ENCODE measurements at places on chromosomes 7 and 10. TPM values are rescaled to one million over a fixed set of nuclear protein-coding genes. Genes with fewer than 3 reads are reported as not detected.

Gene LOXL4
- 8.8 TPM for total RNA-seq

Gene RNF32
- not detected for total RNA-seq

Gene SEPTIN7
- 129 TPM for total RNA-seq

DNA sequence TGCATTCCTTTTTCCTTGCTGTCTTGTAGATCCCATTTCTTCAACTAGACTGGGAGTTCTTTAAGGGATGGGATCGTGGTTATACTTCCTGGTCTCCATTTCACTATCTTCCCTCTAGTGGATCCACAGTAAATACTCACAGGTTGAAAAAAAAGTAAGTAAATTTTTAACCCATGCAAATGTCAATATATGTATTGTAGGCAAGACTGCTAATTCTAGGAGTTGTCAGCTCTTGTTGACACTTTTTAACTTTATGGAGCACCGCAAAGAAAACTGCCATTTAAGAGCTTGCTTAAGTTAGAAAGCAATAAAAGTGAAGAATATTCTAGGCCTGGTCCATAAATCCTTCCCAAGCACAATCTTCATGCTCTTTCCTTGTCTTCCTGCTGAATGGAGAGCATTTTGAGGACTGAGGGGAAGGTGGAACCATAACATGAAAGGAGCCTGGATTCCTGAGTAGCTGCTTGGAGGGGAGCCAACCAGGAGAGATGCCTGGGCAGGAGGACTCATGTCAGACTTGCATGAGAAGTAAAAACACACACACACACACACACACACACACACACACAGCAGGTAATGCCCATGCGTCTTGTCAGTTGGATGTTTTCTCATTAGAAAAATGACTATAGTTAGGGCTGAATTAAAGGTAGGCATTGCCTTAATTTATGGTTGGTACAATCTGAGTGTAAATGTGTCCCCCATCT lies 32.2 kb downstream of the VWA2 start:
- no peaks in the 10 kb centered on the region for H3K27me3 ChIP-seq
- no peak overlapping the region for H3K4me3 ChIP-seq

GRCh38 chr7:54838175-54838910 lies 79.3 kb upstream of the SEC61G start:
- no peak overlapping the region for H3K4me3 ChIP-seq
- H3K36me3 ChIP-seq = no peaks in the 10 kb centered on the region
- H3K27me3 ChIP-seq = no peaks in the 10 kb centered on the region

DNA sequence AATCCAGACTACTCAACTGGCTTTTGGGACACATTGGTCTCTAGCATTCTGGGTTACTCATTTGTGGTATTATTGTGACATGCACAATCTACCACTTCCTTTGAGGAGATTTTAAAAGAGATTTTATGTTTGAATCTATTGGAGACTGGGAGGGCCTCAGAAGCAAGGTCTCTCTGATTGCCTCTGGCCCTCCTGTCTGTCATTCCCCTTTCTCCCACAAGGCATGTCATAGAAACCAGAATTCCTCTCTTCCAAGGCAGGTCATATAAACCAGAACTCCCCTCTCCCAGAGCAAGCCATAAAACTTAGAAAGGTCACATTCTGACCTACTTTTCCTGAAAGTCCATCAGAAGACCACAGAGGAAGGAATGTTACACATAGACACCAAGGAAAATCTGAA lies 777.7 kb downstream of the PHTF2 start:
- no peak overlapping the region for H3K4me3 ChIP-seq
- no peaks in the 10 kb centered on the region for H3K27me3 ChIP-seq
- H3K36me3 ChIP-seq = no peaks in the 10 kb centered on the region
- DNase-seq = no peak
- H3K27ac ChIP-seq = no peak overlapping the region
- no peaks in the 10 kb centered on the region for H3K4me1 ChIP-seq

GRCh38 chr10:1654811-1655356 lies 82.4 kb downstream of the ADARB2 start:
- H3K27me3 ChIP-seq = peaks cover 29% of the 10 kb centered on the region
- no peaks in the 10 kb centered on the region for H3K4me1 ChIP-seq
- no peaks in the 10 kb centered on the region for H3K36me3 ChIP-seq
- no peak overlapping the region for H3K27ac ChIP-seq
- no peak for DNase-seq
- H3K4me3 ChIP-seq = no peak overlapping the region

DNA sequence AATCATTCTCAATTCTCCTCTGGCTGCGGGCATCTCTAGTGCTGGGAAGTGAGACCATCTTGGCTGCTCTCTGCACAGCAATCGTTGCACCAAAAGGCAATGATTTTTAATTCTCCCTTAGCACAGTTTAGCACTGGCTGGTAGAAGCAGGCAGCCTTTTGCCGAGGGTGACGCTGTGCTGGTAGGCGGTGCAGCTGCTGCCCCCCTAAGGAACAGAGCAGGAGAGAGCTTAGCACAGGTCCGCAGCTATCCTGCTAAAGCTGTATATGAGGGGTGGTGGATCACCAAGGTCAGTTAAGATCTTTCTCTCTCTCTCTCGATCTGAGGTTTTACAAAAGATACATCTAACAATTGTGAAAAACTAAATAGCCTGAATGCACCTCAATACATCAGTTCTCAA lies 390.1 kb downstream of the GATA3 start:
- H3K4me1 ChIP-seq = no peaks in the 10 kb centered on the region
- no peak overlapping the region for H3K4me3 ChIP-seq

GRCh38 chr10:48302515-48303476 lies 3.7 kb upstream of the MAPK8 start:
- no peaks in the 10 kb centered on the region for H3K36me3 ChIP-seq
- peaks cover 10% of the 10 kb centered on the region for H3K4me1 ChIP-seq
- no peak overlapping the region for H3K27ac ChIP-seq
- H3K4me3 ChIP-seq = no peak overlapping the region
- DNase-seq = no peak

DNA sequence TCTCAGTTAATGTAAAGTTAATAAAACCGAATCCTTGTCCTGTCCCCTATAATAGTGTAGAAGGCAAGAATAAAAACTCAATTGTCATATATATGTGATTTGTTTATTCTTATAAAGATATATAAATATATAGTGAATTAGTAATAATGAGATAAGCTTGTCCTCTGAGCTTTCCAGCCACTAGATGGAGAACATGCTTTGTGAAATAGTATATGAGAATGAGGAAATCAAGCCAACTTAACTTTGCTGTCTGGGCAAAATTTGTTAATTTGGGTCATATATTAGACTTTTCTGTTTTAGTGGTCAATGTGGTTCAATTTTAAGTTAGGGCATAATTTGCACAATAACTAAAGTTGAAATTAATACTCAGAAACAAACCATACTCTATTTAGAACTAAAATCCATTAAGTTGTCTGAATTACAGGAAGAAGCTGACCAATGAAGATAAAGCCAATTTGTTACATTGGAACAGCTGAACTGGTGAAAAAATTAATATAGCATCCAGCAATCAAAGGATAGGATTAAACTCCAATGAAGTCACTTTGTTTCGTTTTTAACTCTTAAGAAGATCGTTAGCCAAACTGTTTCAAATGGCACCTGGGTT lies 595.0 kb downstream of the ARL4A start:
- H3K36me3 ChIP-seq = no peaks in the 10 kb centered on the region
- H3K4me3 ChIP-seq = no peak overlapping the region
- H3K4me1 ChIP-seq = no peaks in the 10 kb centered on the region

Gene CYP2C19
- not detected for total RNA-seq

DNA sequence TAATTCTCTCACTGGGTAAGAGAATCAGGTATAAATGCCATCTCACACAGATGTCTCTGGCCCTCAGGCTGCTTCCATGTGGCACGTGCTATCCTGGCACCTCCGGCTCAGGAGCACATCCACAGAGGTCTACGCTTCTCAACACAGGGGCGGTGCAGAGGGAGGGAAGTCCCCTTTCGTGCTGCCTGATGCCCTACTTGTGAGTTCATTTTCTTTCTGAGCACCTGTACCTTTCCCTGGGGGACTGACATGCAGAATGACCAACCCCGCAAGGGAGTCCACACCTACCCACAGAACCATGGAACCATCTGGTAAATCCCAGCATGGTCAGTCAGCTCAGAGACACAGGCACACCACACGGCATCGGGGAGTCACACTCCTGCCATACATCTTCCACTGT lies 99.0 kb upstream of the SAMD8 start:
- no peaks in the 10 kb centered on the region for H3K27me3 ChIP-seq
- H3K4me1 ChIP-seq = no peaks in the 10 kb centered on the region
- no peak overlapping the region for H3K4me3 ChIP-seq

GRCh38 chr7:29360633-29361625 lies 166.4 kb downstream of the CHN2 start:
- no peak overlapping the region for H3K27ac ChIP-seq
- no peak overlapping the region for H3K4me3 ChIP-seq
- no peak for DNase-seq
- no peaks in the 10 kb centered on the region for H3K4me1 ChIP-seq
- no peaks in the 10 kb centered on the region for H3K27me3 ChIP-seq

- H3K4me1 ChIP-seq = peaks cover 30% of the 10 kb centered on the region
- H3K27me3 ChIP-seq = 0 out of 3 replicates have a peak, but pooled peaks cover 4% of the 10 kb centered on the region
- H3K4me3 ChIP-seq = no peak overlapping the region
- DNase-seq = no peak
Observed at GRCh38 chr7:151742713-151743480, 134.0 kb downstream of the PRKAG2 start.

GRCh38 chr10:132550366-132551092 lies 12.9 kb downstream of the INPP5A start:
- H3K4me3 ChIP-seq = no peak overlapping the region
- DNase-seq = no peak

Gene TET1
- 10.6 TPM for total RNA-seq

Gene SPDYE6
- not detected for total RNA-seq
